Activated naive CD4-positive, alpha-beta T cell treated with anti-CD3 and anti-CD28 coated beads, Interleukin-2, amount 50 U/mL, for 72 hours (primary cell): ENCODE measurements at places on chromosomes 12 and 14.
A peak's percentile ranks its signal among the peaks of the same experiment; 100 is the strongest.

- no peak for DNase-seq
These were observed 77.2 kb upstream of the RFLNA start for GRCh38 chr12:124217508-124218242.

GRCh38 chr12:953776-954175, 4.3 kb upstream of the RAD52 start:
- no peak for DNase-seq

- DNase-seq = no peak
These were observed 33.6 kb downstream of the HMGA2 start for GRCh38 chr12:65857840-65858239.

DNA sequence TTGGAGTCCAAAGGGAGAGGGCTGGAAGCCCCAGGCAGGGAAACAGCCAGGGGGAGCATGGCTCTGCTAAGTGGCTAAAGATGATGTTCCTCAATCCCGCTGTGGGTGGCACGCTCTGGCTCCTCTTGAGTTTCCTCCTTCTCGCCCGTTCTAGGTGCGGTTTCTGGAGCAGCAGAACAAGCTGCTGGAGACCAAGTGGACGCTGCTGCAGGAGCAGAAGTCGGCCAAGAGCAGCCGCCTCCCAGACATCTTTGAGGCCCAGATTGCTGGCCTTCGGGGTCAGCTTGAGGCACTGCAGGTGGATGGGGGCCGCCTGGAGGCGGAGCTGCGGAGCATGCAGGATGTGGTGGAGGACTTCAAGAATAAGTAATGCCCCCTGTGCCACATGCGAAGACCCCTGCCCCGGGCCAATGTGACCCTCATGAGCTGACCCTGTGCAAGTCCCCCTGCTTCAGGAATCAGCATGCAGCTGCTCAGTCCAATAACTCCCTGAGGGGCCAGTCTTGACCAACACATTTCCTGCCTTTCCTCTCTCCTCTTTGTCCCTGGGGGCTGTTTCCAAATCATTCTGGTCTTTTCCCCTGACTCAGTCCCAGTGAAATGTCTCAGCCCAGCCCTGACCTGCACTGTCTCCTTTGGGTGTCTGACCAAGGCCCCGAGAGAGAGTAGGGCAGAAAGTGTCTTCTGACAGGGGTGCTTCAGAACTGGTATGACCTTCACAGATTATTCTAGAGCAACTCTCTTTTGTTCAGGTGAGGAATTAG, 2.1 kb downstream of the KRT7 start:
- no peak for DNase-seq

DNA sequence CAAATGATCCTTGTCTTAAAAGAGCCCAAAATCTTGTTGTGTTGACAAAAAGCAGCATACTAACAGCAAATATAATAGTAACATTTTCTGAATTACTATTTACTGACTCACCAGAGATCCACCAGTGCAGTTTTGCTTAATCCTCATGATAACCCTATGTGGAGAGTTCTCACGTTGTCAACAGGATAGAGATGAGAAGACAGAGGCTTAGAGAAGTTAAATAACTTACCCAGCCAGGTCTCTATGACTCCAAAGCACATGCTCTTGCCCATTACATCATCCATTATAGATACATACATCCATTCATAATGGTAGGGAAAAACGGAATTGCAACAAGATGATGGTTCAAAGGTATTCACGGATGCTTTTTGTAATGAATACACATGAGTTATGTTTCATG, 111.9 kb downstream of the PAX9 start:
- DNase-seq = no peak

- no peak for DNase-seq
These were observed 91.9 kb downstream of the BICD1 start for GRCh38 chr12:32198555-32198954.

GRCh38 chr12:94777936-94778335, 127.6 kb upstream of the TMCC3 start:
- no peak for DNase-seq

GRCh38 chr12:12474931-12475795, 87.5 kb downstream of the DUSP16 start:
- DNase-seq = peak; percentile 63
